ENCODE measurements at places on chromosomes 13 and 19.

GRCh38 chr13:53241891-53242348, 213.3 kb downstream of the OLFM4 start:
- DNase-seq = no peak

GRCh38 chr13:21675095-21675991, 4.5 kb downstream of the FGF9 start:
- no peak for DNase-seq

GRCh38 chr13:18954254-18954653, 227.4 kb downstream of the TUBA3C start:
- DNase-seq = no peak

DNA sequence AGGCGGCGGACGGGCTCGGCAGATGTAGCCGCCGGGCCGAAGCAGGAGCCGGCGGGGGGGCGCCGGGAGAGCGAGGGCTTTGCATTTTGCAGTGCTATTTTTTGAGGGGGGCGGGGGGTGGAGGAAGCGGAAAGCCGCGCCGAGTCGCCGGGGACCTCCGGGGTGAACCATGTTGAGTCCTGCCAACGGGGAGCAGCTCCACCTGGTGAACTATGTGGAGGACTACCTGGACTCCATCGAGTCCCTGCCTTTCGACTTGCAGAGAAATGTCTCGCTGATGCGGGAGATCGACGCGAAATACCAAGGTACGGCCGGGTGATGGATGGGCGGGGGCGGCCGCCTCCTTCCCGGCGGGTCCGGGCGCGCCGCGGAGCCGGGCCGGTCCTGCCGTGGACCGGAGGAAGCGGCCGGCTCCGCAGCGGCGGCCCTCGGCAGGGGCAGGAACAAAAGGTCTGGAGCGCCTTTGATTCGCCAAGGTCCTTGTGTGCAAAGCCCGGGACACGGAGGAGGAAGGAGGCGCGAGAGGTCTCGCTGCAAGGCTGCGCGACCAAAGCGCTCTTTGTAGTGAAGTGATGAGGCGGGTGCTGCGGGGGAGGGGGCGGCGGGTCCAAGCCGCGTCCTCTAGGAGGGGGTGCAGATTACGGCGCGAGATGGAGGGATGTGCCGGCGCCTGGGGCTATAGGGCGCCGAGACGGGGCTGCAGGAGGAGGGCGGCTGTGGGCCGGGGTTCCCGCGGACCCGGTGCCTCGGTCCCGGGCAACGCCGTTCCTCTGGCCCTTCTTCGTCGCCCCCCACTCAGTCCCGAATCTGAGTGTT, 689 bp downstream of the ING1 start:
- DNase-seq = peak; percentile 55

DNA sequence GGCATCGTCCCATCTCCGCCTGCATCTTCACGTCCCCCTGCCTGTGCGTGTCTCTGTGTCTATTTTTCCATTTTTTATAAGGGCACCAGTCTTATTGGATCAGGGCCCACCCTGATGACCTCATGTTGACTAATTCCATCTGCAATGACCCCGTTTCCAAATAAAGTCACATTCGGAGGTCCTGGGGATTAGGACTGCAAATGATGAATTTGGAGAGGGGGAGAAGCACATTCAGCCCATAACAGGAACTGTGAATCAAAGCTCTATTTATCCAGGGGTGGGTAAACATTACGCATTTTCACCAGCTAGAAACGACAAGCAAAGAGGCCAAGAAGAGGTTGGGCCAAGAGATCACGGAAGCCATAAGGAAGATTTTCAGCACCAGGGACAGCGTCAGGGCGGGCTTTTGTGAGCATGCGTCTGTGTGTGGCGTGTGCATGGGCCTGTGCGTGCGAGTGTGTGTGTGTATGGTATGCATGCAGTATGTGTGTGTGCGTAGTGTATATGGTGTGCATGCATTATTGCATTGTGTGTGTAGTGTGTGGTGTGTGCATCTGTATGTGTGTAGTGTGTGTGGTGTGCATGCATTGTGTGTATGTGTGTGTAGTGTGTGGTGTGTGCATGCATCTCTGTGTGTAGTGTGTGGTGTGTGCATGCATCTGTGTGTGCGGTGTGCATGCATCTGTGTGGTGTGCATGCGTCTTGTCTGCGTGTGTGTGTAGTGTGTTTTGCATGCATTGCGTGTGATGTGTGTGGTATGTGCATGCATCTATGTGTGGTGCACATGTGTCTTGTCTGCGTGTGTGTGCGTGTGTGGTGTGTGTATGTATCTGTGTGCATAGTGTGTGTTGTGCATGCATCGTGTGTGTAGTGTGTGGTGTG, 19.6 kb downstream of the CELF5 start:
- peak; percentile 11 for DNase-seq

DNA sequence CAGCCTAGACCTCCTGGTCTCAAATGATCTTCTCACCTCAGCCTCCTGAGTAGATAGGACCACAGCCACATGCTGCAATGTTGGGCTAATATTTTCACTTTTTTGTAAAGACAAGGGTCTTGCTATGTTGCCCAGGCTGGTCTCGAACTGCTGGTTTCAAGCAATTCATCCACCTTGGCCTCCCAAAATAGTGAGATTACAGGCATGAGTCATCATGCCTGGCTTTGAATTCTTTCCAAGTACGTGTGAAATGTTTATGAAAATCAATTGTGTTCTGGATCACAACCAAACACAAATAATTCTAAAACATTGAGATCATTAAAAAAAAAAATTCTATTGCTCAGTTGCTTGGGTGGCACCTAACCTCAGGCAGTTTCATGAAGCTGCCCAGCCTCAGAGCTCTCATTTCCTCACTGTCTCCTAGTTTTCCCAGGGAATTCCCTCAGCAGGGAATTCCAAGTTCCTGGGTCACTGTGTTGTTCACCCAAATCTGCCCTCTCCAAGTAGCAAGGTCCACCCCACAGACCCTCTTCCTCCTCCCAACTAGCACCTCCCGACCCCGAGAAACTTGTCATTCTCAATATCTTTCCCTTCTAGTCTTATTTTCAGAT, 44.8 kb downstream of the ING1 start:
- no peak for DNase-seq

DNA sequence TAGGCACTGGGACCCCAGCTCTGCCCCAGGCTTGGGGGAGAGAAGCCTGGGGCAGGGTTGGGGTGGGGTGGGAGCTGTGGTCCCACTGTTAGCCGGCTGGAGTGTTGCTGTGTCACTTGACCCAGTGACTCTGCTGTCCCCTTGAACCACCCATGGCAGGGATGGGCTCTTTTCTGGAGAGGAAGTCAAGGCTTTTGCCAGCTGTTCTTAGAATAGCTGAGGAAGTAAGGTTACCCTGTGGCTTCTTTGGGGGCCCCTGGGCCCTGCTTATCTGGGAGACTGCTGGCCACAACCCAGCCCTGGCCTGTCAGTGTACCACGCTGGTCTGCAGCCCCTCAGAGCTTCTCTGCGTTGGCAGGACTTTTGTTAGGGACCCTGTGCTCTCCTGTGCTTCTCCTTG, 9.1 kb downstream of the PNPLA6 start:
- no peak for DNase-seq

GRCh38 chr19:14761607-14762006, 16.8 kb downstream of the ADGRE2 start:
- DNase-seq = no peak

GRCh38 chr13:28110414-28110813, 10.0 kb upstream of the FLT3 start:
- DNase-seq = no peak

DNA sequence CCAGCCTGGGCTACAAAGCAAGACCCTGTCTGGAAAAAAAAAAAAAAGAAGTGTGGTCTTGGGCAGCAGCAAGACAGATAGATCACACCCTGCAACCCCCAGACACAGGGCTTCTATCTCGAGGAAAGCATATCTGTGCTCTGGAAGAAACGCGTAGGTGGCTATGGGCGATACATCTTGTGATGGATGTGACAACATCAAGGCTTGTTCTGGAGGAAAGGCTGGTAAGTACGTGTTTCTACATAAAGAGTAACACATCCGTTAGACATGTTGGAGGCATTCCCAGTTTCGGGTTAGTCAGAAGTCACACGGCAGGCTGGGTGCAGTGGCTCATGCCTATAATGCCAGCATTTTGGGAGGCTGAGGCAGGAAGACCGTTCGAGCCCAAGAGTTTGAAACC, 6.6 kb upstream of the DHDH start:
- no peak for DNase-seq

DNA sequence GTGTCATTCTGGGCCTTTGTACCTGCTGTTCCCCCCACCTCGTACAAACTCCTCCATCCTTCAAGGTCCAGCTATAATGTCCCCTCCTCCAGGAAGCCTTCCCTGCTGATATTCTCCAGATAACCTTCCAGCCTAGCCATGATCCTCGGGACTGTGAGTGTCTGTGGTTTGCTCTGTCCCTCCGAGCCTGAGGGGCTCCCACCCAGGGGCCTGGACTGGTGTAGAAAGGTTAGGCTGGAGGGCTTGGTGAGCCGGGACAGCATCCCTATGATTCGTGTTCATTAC, 2.9 kb upstream of the COMP start:
- DNase-seq = no peak

- no peak for DNase-seq
Observed at GRCh38 chr13:94712812-94713560, 641 bp upstream of the SOX21 start.

DNA sequence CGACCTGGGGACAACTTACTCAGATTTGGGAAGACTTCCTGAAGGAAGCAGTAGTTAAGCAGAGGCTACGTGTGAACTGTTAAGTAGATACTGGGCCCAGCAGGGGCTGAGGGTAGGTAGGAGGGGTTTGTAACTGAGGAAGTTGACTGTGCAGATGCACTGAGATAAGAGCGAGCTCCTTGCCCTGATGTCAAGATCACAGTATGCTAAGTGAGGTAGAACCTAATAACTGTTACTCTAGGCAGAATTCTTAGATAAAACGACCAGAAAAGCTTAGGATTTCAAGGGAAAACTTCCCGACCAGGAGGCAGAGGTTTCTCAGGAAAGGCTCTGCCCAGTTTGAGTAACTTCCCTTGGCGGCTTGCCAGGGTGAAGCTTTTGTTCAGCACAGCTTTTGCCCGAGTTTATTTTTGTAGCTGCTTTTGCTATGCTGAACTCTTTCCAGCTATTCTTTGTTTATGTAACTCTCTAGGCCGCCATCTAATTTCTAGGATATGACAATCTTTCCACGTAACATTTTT, 632.1 kb downstream of the DIAPH3 start:
- no peak for DNase-seq

GRCh38 chr19:48342841-48343540, 17.6 kb downstream of the EMP3 start:
- no peak for DNase-seq

DNA sequence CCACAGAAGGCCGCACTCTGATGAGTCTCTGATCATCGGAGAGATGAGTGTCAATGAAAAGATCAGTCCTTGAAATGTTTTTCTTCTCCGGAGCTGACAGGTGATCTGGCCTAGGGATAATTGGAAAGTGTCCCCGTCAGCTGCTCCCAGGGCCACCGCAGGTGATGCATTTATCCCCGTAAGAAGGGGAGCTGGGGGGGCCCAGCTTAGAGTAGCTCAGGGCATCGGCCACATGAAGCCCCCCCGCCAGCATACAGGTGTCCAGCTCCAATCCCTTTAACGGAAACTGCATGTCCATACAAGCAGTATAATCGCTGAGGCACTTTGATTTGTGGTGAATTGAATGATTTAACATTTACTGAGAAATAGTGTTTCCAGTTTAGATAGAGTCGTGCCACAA, 27.7 kb downstream of the ATP4B start:
- no peak for DNase-seq

DNA sequence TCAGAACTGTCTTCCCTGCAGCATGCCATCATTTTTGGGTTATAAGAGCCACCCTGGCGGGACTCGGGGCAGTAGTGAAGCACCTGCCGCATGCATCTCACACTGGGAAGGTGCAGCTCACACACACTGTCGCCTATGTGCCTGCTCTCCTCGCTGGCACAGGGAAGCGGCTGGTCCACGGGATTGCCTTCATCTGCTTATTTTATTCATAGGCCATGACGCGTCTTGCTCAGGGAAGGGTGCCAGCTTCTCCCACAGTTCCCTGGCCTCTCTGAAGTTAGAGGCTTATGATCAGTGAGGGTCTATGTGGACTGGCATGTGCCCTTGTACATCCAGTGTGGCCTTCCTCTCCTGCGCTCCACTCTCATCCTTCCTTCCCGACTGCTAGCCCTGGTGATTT, 150.0 kb downstream of the KLF12 start:
- no peak for DNase-seq

DNA sequence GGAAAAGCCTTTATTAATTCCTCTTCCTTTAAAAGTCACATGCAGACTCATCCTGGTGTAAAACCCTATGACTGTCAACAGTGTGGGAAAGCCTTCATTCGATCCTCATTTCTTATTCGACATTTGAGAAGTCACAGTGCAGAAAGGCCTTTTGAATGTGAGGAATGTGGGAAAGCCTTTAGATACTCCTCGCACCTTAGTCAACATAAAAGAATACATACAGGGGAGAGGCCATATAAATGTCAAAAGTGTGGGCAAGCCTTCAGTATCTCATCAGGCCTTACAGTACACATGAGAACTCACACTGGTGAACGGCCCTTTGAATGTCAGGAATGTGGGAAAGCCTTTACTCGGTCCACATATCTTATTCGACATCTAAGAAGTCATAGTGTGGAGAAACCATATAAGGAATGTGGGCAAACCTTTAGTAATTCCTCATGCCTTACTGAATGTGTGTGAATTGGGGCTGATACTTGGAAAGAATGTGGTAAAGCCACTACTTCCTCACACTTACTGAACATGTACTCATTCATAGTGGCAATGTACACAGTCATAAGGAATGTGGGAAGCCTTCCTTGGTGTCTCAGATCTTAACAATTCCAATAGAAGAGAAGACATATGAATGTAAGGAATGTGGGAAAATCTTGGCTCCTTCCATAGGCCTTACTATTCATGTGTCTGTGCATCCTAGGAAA, 18.8 kb downstream of the ZNF559 start:
- DNase-seq = no peak

GRCh38 chr13:50921706-50922105, 12.1 kb downstream of the RNASEH2B start:
- no peak for DNase-seq

- no peak for DNase-seq
Observed at GRCh38 chr13:42899266-42899665, 92.8 kb downstream of the EPSTI1 start.

DNA sequence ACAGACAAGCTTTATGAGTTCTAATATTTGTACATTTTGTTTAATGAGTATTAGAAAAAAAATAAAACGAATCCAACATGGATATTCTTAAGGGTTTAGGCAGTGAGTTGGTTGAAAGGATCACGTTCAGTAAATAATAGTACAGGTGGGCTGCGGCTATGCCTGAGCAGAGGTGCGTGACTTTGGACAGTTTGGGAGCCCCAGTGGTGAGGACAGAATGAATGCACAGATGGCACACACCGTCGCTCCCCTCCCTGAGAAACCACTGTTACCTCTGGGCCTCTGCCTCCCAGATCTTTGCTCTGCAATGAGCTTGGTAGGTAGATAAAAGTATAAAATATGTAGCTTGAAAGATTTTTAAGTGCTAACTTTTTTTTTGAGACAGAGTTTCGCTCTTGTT, 153.3 kb downstream of the SIPA1L3 start:
- no peak for DNase-seq

DNA sequence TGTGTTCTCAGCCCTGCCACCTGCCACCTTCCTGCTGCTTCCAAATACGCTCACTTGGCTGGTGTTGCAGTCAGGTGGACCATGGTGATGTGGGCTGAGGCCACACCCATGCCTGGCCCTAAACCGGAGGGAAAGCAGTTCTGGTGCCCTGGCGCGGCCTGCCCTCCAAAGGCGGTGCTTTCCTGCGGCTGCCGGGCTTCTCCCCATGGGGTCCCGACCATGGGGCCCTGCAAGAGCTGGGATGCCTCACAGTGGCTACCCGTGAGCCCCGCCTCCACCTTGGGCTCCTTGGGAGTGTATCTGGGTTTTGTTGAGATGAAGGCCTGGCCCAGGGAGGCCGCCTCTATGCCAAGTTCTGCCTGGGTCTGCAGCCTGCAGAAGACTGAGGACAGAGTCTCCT, 73.7 kb downstream of the ERICH6B start:
- no peak for DNase-seq

- DNase-seq = no peak
Observed at GRCh38 chr13:83248751-83249150, 633.5 kb downstream of the SLITRK1 start.
